Osteoblast (primary cell): ENCODE measurements at places on chromosomes 12 and 14.

DNA sequence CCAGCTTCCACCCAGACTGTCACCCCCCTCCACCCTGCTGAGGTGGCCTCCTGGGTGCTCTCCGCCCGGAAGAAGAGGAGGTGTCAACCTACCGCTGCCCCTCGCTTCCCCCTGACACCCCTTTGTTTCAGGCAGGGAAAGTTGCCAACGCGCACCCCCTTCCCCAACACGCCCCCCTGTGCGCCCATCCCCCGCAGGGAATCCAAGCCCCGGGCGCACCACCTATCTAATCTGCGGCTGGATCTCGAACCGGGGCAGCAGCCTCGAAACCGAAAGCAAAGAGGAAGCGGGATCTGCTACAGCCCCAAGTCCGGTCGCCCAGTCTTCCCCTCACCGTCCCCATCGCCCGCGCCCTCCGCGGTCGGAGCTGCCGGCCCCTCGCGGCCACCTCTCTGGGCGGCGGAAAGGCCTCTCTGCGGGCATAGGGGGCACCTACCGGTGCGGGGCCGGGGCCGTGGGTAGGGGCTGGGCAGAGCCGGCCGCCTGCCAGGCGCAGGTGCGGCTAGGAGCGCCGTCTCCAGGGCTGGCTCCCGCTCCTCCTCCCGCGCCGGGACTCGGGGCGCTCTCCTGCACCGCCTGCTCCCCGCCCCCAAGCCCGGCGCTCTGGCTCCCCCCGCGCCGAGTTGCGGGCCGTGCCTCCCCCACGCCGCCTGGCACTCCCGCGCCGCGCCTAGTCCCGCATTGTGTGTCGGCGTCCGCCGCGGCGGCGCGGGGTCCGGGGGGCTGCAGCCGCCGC lies 18.3 kb upstream of the PLEKHH1 start:
- DNase-seq: peak; percentile 96

- no peak for DNase-seq
Observed at GRCh38 chr12:27772328-27773049, 7.5 kb upstream of the KLHL42 start.

GRCh38 chr14:32471181-32471580 lies 142.1 kb downstream of the AKAP6 start:
- no peak for DNase-seq

GRCh38 chr14:103124501-103125001 lies 1.3 kb downstream of the TNFAIP2 start:
- peak; percentile 86 for DNase-seq

GRCh38 chr12:120711411-120711810 lies 1.2 kb downstream of the UNC119B start:
- DNase-seq: no peak

GRCh38 chr14:104801520-104802393 lies 856 bp downstream of the ZBTB42 start:
- peak; percentile 82 for DNase-seq

DNA sequence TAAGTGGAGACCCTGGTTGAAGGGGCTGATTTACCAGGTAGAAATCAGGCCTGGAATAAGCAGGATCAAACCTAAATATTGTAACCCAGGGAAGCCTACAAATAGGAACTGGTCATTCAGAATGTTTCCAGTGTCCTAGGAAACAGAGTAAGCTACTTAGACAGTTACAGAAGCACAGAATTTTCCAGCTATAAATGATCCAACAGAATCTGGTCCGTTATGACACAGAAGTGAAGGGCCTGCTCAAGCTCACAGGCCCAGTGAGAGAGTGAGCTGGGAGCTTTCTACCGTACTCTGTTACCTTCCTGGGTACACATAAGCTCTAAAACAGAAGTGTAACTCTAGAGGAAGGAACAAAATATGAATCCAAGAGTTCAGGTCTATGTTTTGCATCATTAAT lies 119.1 kb downstream of the TTC7B start:
- no peak for DNase-seq

DNA sequence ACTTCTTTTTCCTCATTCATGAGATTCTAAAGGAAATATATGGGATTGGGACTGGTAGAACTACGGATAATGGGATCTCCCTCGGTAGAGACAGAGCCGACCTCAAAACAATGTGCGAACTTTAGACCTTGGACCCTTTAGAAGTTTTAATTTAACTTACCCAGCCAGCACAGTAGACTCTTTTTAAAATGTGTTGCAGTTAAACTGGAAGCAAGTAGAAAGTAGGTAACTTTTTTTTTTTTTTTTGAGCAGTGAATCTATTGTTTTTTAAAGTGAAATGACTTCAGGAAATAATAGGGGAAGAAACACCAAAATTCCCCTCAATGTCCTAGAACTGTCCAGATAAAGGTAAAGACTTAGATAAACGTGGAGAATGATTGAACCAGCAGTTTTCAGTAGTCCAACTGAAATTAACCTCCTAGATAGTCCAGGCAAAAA lies 1.1 kb upstream of the ATXN2 start:
- DNase-seq: no peak

- no peak for DNase-seq
Observed at GRCh38 chr12:96026331-96026730, 9.1 kb downstream of the LTA4H start.

DNA sequence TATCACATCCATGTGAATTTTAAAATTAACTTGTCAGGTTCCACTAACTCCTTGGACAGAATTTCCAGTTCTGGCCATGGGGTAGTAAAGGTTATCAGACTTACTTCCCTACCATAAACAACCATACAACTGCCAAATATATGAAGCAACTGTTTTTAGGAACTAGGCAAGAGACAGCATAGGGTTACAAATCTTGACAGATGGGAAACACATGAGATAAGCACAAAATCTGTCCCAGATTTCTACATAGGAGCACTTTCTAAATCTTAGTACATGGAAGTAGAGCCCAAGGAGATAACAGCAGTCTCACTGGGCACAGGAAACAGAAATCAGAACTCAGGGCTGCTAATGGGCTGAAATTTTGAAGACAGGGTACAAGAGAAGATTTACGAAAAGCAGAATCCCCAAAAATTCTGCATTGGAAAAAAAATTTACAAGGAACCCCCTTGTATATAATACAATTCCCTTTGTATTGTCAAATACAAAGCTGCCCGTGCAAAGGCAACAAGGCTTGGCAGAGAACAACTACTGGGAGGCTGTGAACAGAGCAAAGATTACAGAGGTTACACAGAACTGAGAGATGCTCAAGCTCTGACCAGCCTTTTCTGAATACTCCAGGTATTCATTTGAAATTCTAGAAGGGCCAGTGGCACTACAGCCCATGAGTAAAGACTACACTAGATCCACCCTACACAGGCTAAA lies 43.2 kb downstream of the GALNT4 start:
- no peak for DNase-seq

DNA sequence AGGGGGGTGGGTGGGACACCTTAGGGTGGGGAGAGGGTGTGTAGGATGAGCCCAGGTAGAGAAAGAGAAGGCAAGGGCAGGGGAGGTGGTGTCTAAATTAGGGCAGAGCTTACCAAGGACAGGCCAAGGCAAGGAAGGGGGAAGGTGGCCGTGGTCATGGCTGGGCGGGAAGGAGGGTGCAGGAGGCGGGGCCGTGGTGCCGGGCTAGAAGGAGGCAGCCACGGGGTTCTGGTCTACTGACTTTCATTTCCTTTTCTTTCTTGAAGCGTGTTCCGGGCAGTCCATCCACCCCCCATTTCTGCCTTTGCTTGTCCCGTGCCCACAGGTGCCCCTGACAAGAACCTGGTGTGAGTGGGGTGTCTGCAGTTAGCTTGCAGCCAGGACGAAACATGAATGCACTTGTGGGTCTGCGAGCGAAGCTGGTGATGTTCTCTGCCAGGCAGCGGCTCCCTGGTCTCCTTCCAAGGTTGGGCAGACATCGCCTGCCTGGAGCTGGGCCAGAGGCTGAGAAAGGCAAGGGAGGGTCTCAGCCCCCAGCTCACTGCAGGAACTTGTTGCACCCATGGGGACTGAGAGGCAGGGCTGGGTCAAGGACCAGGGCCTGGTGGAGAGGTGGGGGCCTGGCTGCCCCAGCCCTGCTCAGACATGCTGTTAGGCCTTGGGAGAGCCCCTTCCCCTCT lies 58.2 kb downstream of the KIF26A start:
- no peak for DNase-seq

DNA sequence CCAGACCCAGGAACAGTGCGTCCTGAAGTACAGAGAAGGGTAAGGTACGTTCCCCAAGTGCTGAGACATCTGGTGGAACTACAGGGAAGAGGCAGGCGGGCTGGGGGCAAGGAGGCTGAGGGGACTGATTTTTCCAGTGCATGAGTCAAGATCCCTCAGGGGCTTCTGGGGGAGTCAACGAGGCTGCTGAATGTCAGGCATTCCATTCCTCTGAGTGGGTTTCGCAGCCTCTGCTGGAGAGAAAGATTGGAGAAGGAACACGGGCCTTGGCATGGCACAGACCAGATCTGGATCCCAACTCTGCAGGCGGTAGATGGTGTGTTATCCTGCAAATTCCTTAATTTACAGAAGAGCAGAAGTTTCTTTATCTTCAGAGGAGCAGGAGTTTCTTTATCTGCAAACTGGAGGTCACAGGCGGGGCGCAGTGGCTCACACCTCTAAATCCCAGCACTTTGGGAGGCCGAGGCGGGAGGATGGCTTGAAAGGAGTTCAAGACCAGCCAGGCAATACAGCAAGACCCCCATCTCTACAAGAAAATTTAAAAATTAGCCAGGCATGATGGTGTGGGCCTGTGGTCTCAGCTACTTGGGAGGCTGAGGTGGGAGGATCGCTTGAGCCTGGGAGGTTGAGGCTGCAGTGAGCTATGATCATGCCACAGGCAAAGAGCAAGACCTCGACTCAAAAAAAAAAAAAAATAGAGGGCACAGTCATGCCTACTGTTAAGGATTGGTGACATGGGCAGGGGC lies 132.6 kb upstream of the MAP1LC3B2 start:
- peak; percentile 94 for DNase-seq

- no peak for DNase-seq
Observed at GRCh38 chr12:41223600-41223999, 35.5 kb downstream of the PDZRN4 start.

DNA sequence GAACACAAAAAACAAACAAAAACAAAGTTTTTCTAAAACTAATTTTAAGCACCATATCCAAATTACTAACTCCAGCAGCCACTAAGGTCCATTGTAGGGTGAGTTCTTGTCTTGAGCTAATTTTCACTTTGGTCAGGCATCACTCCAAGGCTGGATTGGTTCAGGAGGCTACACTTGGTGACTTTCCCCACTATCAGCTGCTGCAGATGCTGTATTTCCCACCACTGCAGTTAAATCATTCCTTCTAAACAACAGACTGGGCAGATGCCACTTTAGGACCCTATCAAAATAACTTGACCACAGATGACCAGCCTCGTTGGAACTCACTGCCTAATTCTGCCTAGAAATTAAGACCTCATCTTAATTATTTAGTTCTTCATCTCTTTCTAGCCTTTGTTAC lies 140.5 kb downstream of the SLC16A7 start:
- no peak for DNase-seq

- no peak for DNase-seq
Observed at GRCh38 chr12:25639406-25639805, 86.3 kb upstream of the LMNTD1 start.

GRCh38 chr12:105750096-105750495 lies 388.7 kb downstream of the NUAK1 start:
- DNase-seq: no peak

- peak; percentile 89 for DNase-seq
Observed at GRCh38 chr12:9064201-9064814, 51.4 kb downstream of the A2M start.

DNA sequence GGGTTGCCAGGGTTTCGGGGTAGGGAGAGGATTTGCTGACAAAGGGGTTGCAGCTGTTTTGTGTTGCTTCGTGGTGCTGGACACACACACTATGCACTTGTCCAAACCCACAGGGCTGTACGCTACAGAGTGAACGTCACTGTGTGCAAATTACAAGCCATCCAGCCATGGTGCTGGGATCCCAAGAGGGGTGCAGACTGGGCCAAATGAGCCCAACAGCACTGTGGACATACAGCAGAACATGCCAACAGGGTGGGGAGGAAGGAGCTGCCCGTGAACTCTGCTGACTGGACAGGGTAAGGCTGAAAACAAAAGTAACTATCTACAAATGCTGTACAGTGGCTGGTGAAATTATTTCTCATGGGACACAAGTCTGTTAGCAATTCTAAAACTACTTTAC lies 25.2 kb downstream of the POLE start:
- no peak for DNase-seq

DNA sequence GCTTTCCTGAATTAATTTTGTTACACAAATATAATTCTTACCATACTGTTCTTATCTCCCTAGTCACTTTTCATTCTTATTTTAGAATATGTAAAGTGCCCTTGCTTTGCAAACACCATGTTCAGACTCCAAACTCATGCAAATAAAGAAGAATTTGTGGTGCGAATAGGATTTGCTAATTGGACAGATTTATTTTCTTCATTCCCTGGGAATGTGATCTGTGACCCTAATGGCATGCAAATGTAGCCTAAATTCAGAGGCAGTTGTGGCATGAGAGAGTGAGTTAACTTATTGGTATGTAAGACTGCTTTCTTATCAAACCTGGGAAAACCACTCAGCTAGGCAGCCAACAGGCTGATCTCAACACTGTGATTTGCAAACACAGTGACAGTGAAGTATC lies 10.0 kb downstream of the CAPZA3 start:
- DNase-seq: no peak

GRCh38 chr12:93390031-93390430 lies 12.3 kb downstream of the NUDT4 start:
- DNase-seq: no peak

DNA sequence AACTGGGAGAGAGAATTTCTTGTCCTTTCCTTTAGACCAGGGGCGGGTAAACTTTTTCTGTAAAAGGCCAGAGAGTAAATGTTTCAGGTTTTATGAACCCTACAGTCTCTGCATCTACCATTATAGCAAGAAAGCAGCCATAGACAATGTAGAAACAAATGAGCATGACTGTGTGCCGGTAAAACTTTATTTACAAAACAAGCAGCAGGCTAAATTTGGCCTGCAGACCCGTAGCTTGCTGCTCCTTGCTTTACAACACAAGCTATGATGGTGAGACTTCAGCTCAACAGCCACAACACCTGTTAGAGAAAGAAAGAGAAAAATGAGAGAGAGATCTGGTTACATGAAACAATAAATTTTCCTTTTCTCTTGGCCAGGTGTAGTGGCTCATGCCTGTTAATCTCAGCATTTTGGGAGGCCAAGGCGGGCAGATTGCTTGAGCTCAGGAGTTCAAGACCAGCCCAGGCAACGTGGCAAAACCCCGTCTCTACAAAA lies 4.2 kb upstream of the CDC42BPB start:
- DNase-seq: no peak

DNA sequence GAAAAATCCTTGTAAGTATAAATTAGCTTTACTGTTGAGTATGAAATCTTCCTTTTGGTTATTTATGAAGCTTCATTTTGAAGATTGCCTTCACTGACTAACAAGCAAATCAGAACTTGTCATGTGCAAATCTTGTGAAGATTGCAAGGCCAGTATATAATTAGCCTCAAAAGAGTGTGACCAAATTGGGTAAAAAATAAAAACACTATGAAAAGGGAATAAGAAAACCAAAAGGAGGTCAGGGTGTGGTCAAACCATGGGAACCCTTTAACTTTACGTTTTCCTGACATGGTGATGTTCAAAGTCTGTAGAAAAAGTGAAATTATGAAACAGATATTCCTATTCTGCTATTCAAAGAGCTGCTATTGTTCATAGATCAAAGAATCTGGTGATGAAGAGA lies 230.3 kb downstream of the BCAT1 start:
- no peak for DNase-seq
